Pons (tissue), 1 donor: ENCODE measurements at places on chromosomes 5 and 9.

DNA sequence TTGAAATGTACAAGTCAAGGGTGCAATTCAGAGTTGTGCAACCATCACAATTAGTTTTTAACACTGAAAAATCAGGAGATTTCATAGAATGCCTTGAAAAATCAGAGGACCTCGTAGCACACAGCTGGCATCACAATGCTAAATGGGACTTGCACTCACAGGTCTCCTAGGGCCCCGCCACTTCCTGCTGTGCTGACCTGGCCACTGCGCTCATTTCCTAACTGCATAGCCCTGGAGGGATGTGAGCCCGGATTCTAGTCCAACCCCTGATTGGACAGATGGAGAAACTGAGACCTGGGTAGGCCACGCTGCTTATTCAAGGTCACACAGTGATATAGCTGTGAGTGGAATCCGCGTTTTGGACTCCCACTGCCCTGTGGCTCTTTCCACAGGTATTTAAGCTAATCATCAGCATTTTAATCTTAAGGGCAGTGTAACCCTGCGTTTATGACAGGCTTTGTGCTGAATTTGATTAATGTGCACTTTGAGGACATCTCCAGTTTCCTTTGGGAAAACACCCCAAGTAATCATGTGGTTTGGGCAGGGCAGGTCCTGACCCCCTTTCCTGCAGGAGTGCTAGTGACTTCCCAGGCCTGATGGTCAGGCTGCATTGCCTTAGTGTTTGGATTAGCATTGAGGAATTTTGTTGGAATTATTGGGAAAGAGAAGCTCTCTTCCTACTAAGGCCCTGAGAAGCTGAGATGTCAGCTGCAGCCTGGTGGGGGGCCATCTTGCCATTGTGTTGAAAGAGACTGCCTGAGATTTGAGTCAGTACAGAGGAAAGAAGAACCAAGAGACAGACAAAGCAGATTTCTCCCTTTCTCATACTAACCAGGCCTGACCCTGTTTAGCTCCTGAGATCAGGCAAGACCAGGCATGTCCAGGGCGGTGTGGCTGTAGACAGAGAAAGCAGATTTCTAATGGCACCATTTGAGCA lies 36.2 kb downstream of the STC2 start:
- DNase-seq: no peak

DNA sequence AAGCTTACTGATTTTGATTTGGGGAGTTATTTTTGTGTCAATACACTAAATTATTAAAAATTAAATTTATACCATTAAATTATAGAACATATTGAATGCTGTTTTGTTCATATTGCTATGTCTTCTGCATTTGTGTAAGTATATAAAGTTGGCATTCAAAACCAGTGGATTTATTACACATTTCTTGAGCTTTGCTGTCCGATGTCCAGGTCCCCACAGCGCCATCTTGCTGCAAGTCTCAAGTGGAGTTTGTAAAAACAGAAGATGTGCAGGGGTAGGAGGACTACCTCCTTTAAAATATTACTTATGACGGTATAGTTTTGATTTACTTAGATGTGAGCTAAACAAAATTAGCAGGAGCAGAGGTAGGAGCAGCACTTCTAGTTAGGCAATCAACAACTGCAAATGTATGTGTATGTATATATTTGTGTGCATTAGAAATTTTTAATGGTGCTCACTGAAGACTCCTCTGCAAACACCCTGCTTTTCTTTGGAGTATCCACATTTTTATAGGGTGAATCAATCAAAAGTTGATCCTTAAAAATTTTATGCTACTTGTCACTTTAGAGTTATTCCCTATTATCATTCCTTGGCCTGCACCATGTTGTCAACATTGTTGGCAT lies 37.4 kb downstream of the CPEB4 start:
- no peak for DNase-seq

GRCh38 chr5:3394891-3395599 lies 200.6 kb upstream of the IRX1 start:
- peak; percentile 20 for DNase-seq

- no peak for DNase-seq
Measured at GRCh38 chr5:73922875-73923557, 297.0 kb downstream of the ARHGEF28 start.

DNA sequence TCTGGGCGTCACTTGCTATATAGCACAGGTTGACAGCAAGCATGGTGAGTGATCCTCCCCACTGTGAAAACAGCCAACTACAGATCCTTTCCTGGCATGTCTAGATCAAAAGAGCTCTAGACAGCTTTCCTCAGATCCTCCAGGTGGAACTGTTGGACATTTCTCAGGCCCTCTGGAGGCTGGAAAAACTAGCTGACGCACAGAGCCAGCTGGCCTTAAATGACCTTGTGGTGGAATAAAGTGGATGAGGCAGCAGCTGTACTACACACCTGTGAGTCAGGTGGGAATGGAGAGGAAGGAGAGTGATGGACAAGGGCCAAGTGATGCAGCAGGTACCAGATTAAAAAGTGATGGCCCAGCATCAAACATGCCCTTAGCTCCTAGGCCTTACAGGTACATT lies 172.7 kb downstream of the TRIM32 start:
- no peak for DNase-seq

- no peak for DNase-seq
Measured at GRCh38 chr9:127129718-127130085, 7.3 kb upstream of the ANGPTL2 start.

DNA sequence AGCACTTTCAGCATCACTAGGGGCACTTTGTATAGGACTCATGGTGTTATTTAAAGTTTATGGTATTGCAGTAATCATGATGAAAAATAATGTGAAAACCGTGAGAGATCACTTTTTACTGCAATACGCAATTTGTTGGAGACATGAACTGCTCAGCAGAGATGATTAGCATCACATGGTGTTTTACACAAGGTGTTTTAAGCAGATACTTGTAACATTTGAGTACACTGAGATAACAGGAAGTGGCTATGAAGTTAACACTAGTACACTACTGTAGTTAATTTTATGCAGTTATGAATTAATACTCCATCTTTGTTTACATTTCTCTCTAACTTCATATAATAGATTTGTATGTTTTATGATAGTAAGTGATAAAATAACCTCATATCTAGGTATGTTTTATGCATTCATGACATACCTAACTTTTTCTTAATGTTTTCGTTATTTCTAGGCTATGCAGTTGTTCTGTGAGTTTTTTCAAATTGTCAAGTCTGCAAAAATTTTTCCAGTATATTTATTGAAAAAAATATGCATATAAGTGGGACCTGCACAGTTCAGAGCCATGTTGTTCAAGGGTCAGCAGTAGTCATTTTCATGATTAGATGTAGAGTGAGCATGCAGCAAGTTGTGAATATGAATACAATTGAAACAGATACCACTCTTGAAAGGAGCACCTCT lies 13.0 kb downstream of the SUB1 start:
- DNase-seq: no peak

GRCh38 chr9:16996901-16997491 lies 126.5 kb upstream of the BNC2 start:
- DNase-seq: no peak

DNA sequence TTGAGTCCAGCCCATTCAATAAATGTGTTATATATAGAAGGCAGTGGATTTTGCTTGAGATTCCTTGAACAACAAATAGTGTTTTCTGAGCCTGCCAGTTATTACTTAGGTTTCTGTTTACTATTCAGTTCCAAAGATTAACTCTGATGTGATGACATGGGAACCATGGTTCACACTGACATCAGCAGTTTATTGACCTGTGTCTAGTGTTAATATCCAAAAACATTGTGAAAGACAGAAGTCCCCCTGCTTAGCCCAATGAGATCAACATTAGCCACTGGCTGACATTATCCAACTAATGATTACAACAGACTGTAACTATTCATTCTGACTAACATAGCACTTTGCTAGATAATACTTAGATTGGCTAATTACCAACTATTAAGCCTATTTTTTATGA lies 14.9 kb downstream of the APBA1 start:
- no peak for DNase-seq

DNA sequence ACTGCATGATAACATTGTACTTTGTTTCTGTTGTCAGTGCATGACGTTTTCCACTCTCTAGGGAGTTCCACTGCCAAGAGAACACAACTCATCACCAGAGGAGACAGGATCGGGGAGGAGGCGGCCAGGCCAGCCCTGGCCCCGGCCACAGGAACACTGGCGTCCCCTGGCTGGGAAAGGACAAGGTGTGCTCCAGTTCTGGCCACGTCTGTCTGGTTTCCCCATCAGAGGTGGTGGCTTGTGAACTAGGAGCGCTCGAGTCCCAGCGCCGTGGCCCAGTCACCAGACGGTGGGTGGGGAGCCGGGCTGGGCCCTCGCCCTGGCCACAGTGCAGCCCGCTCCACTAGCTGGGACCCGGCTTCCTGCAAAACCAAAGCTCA lies 211.9 kb upstream of the IRX4 start:
- DNase-seq: no peak

DNA sequence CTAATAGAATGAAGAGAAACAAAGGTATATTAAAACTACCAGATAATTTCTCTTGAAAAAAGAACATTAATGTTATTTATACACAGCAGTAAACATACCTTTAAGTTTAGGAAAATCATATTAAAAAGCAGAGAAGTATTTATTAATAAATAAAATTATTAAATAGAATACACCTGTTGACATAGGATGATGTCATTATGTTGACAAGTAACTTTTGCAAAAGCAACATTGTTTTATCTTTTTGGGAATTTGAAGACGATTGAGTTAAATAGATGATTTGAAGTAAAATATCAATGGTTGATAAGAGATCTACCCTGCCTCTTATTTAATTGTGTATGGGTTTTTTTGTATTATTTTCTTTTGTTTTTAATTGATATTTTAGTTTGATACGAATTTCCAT lies 711.1 kb upstream of the NUDT12 start:
- DNase-seq: no peak

- no peak for DNase-seq
Measured at GRCh38 chr5:76736679-76737556, 21.0 kb downstream of the F2R start.

- no peak for DNase-seq
Measured at GRCh38 chr9:121841771-121842611, 190.6 kb downstream of the DAB2IP start.

GRCh38 chr5:138369261-138369660 lies 16.8 kb downstream of the KDM3B start:
- no peak for DNase-seq

- no peak for DNase-seq
Measured at GRCh38 chr5:115671939-115672338, 46.1 kb upstream of the TMED7 start.

DNA sequence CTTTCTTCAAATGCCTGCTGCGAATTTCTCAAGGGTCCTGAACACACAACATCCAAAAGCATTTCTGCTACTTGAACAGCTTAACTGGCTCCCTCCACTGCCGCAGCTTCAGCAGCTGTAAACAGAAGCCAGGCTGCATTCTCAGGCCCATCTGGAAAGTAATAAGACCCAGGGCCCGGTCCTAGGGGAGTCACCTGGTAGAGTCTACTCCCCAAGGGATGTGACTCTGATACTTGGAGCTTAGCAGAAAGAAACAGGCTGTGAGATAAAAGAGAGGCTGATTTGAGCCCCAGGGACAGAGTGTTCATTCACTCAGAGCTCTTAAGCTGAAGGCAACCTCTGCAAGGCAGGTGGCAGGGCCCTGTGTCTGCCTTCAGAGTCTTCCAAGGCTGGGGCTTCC lies 356.8 kb downstream of the SPOCK1 start:
- no peak for DNase-seq

DNA sequence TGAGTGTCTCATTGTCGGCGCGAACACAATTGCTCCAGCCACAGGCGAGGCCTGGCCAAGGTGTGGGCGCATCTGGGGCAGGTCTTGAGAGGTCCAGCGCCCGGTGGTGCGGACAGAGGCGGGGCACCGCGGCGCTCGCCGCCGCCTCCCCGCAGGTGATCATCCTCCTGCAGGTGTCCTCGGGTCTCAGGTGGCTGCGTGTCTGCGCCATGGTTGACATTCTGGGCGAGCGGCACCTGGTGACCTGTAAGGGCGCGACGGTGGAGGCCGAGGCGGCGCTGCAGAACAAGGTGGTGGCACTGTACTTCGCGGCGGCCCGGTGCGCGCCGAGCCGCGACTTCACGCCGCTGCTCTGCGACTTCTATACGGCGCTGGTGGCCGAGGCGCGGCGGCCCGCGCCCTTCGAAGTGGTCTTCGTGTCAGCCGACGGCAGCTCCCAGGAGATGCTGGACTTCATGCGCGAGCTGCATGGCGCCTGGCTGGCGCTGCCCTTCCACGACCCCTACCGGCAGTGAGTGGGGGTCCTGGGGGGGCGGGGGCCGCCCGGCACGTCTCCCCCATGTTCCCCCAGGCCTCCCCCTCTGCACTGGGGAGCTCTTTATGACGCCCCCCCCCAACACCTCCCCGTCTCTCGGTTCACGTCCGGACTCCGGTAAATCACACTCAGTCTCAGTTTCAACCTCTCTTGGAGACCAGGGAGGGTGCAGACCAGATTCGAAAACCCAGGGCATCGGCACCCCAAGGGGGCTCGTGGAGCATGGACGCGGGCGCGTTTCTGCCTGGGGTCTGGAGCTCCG lies 446 bp downstream of the NXNL2 start:
- DNase-seq: no peak

DNA sequence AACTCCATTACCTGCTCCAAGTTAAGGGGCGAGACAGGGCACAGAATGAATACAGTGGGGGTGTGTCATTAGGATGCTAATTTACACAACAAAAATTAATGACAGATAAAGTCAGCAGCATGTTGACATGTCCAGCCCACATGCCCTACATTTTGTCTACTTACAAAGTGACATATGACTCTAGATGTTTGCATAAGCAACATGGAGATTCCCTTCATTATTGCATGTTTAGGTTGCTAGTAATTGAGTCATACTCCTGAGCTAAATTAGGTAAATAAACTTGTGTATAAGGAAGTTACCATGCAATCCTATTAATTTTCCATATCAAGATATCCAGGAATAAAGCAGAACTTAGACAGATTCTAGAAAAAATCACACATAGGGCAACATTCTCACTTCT lies 232.2 kb downstream of the PDE4D start:
- no peak for DNase-seq

DNA sequence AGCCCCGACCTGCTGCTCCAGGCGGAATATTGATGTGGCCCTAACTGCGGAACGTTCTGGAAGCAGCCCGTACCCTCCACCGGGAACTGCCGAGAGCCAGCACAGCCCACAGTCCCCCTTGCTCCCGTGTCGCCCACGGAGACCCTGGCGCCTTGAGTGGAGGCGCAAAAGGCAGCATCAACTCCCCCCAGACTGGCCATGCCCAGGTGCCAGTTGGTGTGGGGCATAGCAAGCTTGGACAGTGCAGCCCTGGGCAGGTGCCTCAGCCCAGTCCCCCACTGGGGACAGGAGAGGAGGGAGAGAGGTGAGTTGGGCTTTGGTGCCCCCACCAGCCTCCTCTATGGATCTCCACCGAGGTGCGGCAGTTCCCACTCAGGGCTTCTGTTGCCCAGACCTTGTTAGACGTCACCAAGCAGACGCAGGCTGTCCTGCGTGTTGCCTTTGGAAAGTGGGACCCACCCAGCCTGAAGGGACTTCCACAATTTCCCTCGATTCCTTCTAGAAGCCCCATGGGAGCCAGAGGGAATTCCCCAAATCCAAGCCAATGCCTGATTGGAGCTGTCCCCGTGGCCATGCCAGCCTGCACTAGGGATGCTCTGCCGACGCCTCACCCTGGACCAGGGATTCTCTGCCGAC lies 19.8 kb upstream of the NRARP start:
- DNase-seq: no peak
